ENCODE measurements at places on chromosomes 12 and 14.

- no peak for DNase-seq
These were observed 15.1 kb upstream of the RPLP0 start for GRCh38 chr12:120215766-120216735.

DNA sequence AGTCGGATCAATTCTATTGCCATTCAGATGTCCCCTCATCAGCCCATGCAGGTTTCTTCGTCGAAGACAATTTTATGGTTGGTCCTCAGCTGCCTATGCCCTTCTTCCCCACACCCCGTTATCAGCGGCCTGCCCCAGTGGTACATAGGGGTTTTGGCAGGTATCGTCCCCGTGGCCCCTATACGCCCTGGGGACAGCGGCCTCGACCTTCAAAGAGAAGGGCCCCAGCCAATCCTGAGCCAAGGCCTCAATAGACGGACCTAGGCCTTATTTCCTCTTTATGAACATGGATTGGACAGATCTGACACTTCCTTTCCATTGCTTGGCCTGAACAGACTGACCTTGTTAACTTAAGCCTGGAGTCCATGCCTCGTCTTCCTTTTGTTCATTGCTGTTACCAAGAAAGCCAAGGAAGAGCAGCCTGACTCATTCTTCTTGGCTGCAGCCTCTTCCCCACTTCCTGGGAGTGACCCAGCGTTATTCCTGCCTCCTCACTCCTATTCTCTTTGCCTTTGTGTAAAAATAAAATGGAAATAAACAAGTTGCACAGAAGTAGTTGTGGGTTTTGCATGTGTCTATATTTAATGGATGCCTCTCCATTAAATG, 156.5 kb upstream of the AMIGO2 start:
- no peak for DNase-seq

DNA sequence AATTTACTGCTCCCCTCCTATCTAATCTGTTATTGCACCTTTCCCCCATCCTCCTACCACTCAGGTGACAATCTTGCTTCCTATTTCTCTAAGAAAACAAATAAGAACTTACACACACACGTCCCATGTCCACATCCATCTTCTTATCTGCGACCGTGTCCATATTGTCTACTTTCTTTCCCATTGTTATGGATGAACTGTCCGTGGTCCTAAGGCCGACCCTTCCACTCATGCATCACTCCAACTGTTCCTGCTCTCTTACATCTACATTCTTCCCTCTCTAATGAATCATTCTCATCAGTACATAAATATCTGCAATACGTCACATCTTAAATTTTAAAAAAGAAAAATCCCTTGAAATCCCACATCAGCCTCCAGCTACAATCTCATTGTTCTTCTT, 30.0 kb downstream of the ZFYVE1 start:
- no peak for DNase-seq

DNA sequence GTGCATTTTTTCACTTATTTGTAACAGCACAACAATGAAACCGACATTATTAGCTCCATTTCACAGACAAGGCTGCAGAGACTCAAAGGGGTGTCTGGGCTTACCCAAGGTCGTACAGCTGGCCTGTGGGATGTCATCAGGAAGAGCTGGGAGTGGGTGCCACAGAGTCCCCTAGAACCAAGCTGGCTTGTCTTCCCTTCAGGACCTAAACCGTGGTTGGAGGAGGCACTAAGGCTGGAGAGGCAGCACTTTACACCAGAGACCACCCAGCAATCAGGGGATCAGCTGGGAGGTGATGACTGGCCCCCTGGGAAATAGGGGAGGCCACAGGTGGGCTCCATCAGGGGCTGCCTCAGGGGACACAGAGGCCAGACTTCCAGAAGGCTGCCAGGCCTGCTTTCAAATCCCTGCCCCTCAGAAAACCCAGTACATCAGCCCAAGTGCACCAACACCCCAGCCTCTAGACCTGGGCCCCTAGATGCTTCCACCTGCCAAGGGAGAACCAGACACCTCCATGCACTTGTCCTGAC, 28.3 kb downstream of the DIO3 start:
- DNase-seq = no peak

GRCh38 chr14:46259536-46259935, 392.0 kb downstream of the RPL10L start:
- no peak for DNase-seq

DNA sequence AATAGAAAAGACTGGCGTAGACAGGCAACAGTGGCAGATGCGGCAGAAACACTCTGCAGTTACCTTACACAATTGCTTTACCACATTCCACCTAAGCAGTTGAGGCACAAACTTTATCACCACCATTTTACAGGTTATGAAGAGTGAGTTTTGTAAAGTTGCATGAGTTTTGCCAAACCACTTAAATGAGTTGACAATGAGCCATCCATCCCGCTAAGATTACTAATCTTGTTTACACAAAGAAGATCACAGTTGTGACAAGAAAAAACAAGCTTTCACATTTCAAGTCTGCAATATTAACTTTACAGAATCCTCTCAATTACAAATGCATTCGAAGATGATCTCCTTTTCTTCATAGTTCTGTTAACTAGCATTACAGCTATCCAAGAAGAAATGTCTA, 1.8 kb downstream of the TMCC3 start:
- no peak for DNase-seq

GRCh38 chr12:7060353-7060954, at the start of gene C1S:
Gene C1S (plus strand): TSS chr12:7060718. CDS start chr12:7061913, 1,195 bp downstream.
- no peak for DNase-seq

GRCh38 chr14:104986487-104987164, 1.0 kb downstream of the CLBA1 start:
- no peak for DNase-seq

DNA sequence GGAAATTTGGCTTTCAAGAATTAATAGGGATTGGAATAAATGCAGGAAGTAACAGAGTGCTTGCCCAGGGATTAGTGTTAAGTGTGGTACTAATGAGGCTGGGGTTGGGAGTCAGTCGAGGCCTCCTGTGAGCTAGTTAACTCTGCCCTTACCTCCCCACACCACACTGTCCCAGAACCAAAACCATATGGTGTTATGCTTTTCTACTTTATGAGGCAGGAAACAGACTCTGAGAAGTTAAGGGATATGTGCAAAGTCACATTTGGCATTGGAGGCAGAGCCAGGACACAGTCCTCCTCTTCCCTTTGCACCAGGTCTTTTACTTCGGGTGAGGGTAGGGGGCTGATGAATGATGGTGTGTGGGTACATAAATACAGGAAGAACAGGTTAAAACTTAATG, 41.9 kb downstream of the PELI2 start:
- no peak for DNase-seq

DNA sequence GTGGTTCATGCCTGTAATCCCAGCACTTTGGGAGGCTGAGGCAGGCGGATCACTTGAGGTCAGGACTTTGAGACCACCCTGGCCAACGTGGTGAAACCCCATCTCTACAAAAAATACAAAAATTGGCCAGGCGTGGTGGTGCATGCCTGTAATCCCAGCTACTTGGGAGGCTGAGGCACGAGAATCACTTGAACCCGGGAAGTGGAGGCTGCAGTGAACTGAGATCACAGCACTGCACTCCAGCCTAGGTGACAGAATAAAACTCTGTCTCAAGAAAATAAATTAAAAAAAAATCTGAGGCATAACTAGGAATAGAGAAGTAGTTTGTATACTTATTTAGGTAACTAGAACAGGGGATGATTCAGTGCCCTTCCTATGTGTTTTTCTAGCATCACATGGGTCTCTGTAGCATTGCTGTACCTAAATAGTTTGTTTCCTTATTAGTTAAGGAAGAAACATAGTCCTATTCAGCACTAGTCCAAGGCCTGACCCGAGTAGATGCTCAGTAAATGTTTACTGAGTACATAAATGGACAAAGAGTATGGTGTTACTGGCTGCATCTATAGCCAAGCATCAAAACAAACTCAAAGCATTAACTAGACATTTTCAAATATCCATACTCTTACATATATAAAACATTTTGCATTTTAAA, 21.7 kb downstream of the TAOK3 start:
- no peak for DNase-seq

- DNase-seq = no peak
These were observed 2.4 kb upstream of the PAX9 start for GRCh38 chr14:36659010-36659821.

- DNase-seq = no peak
These were observed 193.1 kb upstream of the FAR2 start for GRCh38 chr12:28955931-28956330.

DNA sequence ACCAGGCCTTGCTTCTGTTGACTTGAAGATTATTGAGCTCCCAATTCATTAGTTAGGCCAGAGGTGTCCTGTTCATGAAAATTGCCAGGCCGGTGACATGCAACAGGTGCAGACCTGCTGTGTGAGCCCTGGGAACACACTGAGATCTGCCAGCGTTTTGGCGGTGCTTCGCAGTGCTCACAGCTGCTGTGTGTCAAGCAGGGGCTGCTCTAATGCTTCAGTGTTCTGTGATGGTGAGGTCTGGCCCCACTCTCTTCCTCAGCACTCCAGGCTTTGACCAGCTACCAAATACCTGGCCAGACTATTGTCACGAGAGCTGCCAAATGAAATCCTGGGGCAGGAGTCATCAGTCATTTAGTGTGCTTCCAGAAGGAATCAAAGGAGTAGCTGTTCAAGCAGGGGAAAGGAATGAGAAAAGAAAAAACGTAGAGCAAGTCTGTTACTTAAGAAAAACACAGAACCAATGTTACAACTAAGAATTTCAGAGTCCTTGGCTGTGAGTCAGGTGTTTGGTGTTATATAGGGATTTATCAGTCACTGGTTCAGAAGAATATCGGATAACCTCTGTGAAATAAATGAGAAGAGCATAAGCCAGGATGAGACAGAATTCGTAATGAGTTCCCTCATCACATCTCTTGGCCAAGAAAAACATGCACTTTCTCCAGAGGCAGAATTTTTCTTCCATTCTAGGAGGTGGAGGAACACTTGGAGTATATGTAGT, 150.8 kb downstream of the FBXL14 start:
- DNase-seq = no peak

- DNase-seq = no peak
These were observed 24.6 kb upstream of the UBC start for GRCh38 chr12:124939079-124939420.

- no peak for DNase-seq
These were observed 1.2 kb downstream of the CLIP1 start for GRCh38 chr12:122421187-122421820.

GRCh38 chr14:69968132-69968531, 88.9 kb downstream of the SMOC1 start:
- no peak for DNase-seq

DNA sequence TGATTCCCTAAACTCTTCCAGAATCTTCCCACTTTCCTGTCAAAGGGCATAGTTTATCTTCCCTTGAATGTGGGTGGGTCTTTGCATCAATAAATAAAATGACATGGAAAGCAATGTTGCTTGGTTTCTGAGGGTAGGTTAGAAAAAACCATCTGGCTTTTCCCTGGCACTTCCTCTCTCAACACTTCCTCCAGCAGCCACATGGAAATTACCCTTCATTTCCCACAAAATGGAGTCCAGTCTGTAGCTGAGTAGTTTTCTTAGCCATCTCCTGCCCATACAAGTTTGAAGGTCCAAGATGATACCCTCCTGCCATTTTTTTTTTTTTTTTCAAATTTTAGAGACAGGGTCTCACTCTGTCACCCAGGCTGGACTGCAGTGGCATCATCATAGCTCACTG, 11.1 kb upstream of the NDUFA12 start:
- no peak for DNase-seq

DNA sequence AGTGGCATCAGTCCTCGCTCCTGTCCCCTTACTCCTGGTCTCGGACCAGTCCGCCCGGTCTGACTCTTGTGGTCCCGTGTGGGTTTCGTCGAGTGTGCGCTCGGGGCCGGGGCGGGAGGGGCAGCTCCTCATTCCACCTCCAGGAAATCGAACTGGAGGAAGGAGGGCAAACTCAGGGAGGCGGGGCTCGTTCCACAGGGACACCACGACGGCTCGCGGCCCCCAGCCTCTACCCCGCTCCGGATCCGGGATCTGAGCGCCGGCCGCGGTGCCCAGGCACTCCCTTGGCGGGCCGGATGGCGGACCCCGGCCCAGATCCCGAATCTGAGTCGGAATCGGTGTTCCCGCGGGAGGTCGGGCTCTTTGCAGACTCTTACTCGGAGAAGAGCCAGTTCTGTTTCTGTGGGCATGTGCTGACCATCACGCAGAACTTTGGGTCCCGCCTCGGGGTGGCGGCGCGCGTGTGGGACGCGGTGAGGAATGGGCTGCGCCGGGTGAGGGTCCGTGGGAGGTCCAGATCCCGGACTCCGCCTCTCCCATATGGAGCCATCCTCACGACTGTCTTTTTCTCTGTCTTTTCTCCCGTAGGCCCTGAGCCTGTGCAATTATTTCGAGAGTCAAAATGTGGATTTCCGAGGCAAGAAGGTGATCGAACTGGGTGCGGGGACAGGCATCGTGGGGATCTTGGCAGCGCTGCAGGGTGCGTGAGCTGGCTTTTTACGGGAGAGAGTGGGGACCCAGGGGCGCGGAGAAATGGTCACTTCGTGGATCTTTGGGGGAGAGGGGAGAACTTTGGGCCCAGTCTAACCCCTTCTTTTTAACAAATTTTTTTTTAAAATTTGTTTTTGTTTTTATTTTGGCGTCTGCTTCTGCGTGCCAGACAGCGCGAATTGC, at the start of gene EEF1AKMT3:
EEF1AKMT3 (plus strand) TSS at position 186 of the 894 bp plus-strand sequence; CDS start at position 297, 111 bp downstream.
- no peak for DNase-seq

GRCh38 chr14:86491743-86492142, 961.8 kb downstream of the FLRT2 start:
- DNase-seq = no peak

- no peak for DNase-seq
These were observed 97.0 kb upstream of the GRIP1 start for GRCh38 chr12:66775871-66776270.

DNA sequence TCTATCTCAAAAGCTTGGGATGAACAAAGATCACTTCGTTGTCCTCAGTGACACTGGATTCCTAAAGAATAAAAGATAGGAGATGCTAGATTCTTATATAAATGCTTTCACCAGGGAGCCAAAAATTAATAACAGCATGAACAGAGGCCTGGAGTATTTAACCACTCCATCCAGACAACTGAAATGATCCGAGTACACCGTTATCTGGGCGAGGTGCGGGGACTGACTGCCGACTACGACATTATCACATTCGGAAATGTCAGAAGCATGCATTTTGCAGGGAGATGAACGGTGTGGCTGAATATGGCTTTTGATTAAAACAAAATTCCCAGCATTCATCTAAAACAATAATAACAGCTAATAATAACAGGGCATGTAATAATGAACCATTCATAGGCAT, 56.6 kb downstream of the TRPV4 start:
- DNase-seq = no peak

GRCh38 chr12:54300732-54301427, at the start of gene NFE2:
Gene NFE2 (minus strand): TSS chr12:54301015. CDS start chr12:54295248, 5,767 bp downstream.
- DNase-seq = no peak

- no peak for DNase-seq
These were observed 377.6 kb upstream of the ATP2B1 start for GRCh38 chr12:90086281-90086680.

- no peak for DNase-seq
These were observed 13.7 kb downstream of the TRHDE start for GRCh38 chr12:72285861-72286260.

GRCh38 chr14:50573862-50574261, 13.9 kb downstream of the ATL1 start:
- DNase-seq = no peak

- no peak for DNase-seq
These were observed 12.4 kb downstream of the ITGA7 start for GRCh38 chr12:55695349-55695748.

GRCh38 chr14:106380740-106381139, 854.4 kb downstream of the TMEM121 start:
- DNase-seq = no peak

- no peak for DNase-seq
These were observed 82.9 kb downstream of the SPATA7 start for GRCh38 chr14:88468406-88468805.

GRCh38 chr12:68856510-68856909, 48.5 kb downstream of the MDM2 start:
- no peak for DNase-seq

- DNase-seq = no peak
These were observed 982 bp downstream of the RBMS2 start for GRCh38 chr12:56522411-56523193.

Measured in GM12864 (cell line).